Stimulated activated CD4-positive, alpha-beta T cell treated with anti-CD3 and anti-CD28 coated beads, Interleukin-4, amount 100 ng/mL, for 4 hours (primary cell): ENCODE measurements at places on chromosomes 4 and X.

GRCh38 chrX:19814240-19814639, 73.2 kb downstream of the SH3KBP1 start:
- no peak for DNase-seq

DNA sequence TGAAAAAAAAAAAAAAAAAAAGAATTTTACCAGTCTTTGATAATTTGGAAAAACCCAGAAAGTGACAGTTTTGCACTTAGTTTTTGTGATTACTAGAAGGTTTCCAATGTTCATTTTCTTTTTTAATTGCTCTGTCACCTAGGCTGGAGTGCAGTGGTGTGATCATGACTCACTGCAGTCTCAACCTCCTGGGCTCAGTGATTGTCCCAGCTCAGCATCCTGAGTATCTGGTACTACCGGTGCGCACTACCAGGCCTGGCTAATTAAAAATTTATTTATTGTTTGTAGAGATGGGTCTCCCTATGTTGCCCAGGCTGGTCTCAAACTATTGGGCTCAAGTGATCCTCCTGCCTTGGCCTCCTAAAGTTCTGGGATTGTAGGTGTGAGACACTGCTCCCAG, 3.3 kb downstream of the NUDT9 start:
- no peak for DNase-seq

- no peak for DNase-seq
These were observed 789 bp downstream of the ARHGAP10 start for GRCh38 chr4:147732518-147733235.

DNA sequence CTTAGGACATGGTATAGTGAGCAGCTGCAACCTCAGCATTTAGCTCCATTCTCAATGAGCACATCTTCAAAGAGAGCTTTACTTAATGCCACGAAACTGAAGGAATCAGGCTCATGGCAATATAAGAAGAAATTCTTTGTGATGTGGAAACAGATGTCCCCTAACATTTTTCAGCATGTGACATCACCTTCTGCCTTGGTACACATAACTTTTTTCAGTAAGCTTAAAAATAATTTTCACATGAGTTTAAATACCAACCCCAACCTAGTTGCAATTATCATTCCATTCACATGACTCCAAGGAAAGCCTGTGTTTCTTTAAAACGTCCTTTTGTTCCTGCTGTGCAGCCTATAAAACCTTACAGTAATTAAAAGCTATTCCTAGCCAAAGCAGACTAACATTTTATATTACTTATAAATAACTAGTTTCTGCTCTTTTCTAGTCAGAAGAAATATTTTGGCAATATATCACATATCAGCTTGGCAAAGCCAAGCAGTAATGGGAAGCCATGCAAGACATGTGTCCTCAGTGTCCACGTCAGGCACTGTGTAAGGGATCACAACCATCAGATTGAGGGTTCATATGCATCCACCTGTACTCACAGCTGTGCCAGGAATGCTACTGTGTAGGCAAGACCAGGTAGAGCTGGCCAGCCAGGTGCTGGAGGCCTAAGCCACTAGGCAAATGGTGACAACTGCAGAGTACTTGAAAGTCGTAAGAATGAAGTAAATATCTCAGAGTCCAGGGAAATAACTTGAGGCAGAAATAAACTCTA, 466.6 kb downstream of the INPP4B start:
- no peak for DNase-seq

- DNase-seq, result no peak
These were observed 73.7 kb downstream of the USP46 start for GRCh38 chr4:52585379-52585778.

- DNase-seq, result no peak
These were observed 22.7 kb downstream of the KLF3 start for GRCh38 chr4:38686682-38687081.

GRCh38 chr4:1235381-1236102, 13.4 kb downstream of the CTBP1 start:
- DNase-seq, result no peak

GRCh38 chr4:7801001-7801400, 138.7 kb downstream of the AFAP1 start:
- DNase-seq, result no peak

- no peak for DNase-seq
These were observed 11.8 kb upstream of the PGK1 start for GRCh38 chrX:78092296-78092695.

DNA sequence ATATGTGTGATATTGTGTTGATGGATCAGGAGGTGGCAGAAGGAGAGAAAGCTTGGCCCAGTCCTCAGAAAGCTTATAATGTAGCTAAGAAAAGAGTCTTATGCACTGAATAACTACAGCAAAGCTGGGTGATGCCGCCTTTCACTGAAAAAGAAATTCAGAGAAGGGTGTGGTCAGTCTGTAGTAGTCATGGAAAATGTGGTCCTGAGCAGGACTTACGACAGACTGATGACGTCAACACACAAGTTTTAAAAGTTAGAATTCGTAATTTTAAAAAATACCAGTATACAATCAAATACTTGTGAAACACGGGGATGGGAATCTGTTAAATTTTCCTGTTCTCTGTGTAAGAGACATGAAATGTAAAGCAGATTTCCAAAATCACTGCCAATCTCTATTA, 87.0 kb upstream of the RAPGEF2 start:
- no peak for DNase-seq

GRCh38 chr4:101355767-101356702, 8.7 kb upstream of the PPP3CA start:
- no peak for DNase-seq

DNA sequence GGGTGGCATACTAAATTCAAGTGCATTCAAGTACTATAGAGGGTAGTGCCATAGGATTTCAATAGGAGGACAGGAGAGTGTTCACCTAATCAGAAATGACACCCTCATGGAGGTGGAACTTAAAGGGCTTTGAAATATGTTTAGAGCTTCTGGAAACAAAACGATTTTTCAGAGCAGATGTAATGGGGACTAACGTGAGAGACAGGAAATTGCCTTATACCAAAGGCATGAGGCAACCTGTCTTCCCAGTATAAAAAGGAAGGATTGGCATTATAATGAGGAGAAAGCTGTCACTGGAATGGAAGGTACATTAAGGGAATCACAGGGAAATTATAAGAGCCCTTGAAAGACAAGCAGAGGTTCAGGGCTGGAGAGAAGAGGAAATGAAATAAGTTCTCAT, 116.3 kb upstream of the PNPLA4 start:
- no peak for DNase-seq

DNA sequence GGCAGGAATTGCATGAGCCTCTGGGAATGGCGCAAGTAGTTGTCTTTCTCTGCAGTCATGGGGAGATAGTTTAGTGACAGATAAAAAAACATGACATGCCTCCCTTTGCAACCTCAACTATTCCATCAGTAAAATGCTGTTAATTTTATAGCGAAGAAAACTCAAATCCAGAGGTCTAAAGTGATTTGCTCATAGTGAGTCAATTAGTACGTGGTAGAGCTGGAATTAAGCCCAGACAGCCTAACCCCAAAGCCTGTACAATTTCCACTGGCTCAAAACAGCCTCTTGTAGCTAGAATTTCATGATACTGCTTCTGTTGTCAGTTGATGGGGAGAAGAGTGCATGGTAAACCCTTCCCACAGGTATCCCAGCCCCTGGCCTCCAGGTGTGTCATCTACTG, 81.3 kb upstream of the TRPC5 start:
- DNase-seq, result no peak

DNA sequence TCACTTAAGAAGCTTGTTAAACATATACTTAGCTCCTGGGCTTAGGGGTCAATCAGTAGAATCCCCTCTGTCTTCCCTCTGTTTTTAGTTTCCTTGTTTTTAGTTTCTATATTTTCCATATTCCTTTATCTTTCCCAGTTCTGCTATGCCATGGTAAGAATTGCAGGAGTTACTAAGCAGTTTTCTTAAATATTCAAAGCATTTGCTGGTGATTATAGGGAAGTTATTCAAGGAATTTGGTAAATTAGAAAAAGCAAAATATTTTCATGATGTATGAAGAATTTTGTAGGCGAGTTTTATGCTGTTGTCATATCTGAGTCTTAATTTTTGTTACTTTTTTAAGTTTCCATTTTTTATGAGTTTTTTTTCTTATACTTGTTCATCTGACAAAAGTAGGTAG, 91.6 kb upstream of the NUDT6 start:
- DNase-seq, result no peak

DNA sequence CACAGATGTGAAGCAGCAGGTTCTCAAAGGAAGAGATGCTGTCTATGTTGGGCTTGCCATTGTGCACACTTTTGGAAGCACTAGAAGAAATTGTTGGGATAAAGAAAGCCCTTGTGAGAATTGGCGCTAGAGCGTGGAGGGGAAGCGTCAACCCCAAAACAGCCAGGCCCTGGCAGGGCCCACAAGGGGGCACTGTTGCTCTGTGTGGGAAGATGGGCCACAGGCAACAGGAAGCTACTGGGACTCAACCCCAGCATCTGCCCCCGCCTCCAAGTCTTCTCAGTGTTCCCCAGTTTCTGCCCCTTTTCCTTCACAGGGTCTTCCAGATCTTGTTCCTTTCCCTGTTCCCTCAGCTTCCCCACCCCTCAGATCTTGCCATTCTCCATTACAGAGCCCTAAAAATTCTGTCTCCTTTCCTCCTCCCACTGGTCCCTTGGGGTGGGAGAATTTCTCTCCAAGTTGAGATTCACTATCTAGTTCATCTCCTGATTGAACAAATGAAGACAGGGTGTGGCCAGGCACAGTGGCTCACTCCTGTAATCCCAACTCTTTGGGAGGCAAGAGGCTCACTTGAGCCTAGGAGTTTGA, 85.5 kb downstream of the STARD8 start:
- peak; percentile 54 for DNase-seq

DNA sequence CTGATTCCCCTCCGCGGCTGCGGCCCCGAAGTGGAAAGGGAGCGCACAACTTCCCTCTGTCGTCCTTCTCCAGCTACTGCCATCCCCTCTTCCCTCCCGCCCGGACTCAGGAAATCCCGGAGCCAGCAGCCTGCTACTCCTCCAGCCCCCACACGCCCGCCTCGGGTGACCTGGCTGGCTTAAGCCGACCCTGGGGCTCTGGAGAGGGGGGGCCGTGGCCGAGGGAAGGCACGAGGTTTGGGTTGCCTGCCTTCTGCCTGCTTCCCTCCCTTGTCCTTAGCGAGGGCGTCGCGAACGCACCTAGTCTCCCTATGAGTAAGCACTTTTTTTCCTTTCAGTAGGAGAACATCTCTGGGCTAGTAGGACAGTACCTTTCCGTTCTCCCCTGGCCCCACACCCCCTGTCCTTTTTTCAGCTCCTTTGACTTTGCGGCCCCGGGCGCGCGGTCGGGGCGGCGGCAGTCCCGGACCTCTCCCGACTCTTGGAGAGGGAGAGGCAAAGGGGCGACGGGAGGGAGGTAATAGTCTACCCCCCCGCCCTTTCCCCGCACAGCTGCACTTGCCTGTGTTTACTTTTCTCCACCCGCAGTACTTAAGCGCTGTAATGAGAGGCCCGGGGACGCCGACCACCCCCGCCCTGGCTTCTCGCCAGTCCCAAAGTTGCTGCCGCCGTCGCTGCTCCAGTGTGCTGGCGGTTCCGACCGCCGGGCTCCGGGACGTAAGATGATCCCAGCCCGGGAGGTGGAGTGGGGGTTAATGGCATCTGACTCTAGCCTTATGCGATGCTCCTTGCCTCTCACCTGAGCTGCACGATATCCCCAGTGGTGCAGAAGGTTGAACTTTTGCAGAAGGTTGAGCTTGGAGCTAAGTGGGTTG, 868 bp downstream of the PLS3 start:
- no peak for DNase-seq

- DNase-seq, result no peak
These were observed 8.0 kb downstream of the IGFBP7 start for GRCh38 chr4:57102050-57102624.

GRCh38 chr4:110296892-110297291, 98.5 kb upstream of the ELOVL6 start:
- DNase-seq, result no peak
